Trophoblast cell (in vitro differentiated cells and primary cell): ENCODE measurements at places on chromosomes 5 and 9.

- DNase-seq: no peak
Measured at GRCh38 chr5:107556575-107556974, 114.2 kb downstream of the EFNA5 start.

DNA sequence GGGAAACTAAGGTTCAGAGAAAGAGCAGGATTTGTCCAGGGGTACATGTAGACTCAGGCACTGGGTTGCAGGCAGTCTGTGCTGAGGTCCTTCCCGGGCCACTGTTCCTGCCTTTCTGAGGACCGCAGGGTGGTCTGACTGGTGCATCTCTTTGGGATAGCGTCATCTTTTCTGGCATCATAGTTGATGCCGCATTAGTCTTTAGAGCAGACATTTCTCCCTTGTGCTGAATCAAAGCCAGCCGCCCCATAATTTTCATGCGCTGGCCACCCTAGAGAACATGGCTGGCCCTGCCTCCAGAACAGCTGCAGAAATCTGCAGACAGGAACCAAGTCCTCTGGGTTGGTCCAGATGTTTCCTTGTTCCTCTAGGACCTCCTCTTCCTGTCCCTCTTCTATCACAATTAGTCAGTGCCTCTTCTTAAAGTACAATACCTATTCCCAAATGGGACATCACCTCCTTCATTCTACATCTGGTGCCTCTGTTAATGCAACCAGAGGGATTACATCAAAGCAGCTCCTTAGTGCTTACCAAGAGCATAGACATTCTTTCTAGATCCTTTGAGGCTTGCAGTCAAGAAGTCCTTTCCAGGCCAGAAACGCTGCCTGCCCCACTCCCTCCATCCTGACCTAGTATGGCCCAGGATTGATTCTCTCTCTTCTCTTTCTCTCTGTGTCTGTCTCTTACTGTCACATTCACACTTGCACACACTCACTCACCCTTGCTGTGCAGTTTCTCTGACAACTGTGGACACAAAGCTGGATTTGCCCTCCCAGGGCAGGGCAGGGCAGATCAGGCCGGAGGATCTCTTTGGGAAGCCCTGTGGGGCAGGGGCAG, 42.0 kb upstream of the ORM1 start:
- DNase-seq: no peak

DNA sequence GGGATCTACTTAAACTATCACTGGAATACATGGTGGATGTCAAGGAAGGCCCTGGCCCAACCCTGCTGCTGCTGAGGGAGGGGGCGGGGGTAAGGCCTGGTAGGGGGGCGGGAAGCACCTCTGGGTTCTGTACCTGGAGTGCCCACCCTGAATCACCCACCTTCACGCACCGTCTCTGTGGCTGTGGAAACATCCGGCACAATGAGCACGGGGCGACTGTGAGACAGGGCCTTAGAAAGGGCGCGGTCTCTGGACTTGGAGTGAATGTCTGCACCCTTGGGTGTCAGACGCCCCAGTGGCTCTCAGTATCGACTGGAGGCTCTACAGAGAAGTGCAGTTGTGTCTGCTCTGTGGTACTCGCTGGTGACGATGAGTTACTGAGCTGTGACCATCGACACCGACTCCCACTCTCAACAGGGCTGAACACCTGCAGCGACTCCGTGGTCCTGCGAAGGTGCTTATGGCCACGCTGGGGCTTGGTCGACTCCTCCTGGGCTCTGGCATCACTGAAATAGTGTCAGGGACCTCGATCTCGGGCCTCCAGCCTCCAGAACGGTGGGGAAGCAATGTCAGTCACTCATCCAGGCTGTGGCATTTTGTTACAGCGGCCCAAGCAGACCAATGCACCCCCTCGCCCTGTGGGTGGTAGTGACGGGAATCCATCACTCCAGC, 25.5 kb upstream of the SLC6A19 start:
- no peak for DNase-seq

- DNase-seq: no peak
Measured at GRCh38 chr5:44935871-44936270, 127.1 kb downstream of the MRPS30 start.

- peak; percentile 17 for DNase-seq
Measured at GRCh38 chr5:151383011-151383410, 35.7 kb upstream of the SLC36A2 start.

GRCh38 chr9:1929722-1930244, 85.4 kb upstream of the SMARCA2 start:
- no peak for DNase-seq

DNA sequence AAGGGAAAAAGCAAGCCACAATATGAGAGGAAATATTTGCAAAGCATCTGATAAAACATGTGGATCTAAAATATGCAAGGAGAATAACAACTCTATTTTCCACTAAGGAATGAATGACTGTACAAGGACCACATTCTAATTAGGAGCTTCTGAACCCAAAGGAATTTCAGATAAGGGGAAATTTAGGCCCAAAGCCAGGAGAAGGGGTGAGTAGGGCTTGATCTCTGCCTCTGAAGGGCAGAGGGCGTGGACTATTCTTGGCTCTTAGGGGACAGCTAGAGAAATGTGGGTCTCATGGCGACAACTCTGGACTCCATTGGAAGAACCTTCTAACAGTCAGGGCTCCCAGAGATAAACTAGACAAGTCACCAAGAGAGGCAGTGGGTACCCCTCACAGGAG, 132.7 kb upstream of the GABRP start:
- DNase-seq: no peak

DNA sequence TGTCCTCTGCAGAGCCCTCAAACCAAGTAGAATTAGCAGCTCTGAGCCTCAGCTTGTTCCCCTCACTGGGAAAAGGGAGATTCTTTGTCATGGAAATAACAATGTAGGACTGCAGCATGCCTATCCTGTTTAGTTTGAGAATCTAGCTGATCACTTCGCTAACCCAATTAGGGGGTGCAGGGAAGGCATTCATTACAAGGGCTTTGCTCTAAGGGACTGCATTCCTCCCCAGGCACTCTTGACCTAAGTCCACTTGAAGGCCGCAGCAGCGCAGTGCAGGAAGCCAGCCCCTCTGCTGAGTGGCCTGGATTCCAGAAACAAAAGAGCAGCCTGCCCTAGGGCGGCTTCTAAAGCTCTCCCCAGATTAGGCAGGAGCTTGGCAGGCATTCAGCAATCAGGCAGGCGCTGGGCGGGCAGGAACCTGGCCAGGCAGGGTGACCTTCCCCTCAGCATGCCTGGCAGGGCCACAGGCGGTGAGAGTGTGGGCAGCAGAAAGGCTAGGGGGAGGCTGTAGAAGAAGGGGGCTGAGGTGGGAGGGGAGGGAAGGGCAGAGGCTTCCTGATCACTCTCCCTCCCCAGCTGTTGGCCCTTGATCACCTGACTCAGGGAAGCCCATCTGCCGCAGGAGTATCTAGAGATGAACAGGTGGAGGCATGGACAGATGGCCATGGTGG, 24.8 kb downstream of the CCNJL start:
- no peak for DNase-seq

DNA sequence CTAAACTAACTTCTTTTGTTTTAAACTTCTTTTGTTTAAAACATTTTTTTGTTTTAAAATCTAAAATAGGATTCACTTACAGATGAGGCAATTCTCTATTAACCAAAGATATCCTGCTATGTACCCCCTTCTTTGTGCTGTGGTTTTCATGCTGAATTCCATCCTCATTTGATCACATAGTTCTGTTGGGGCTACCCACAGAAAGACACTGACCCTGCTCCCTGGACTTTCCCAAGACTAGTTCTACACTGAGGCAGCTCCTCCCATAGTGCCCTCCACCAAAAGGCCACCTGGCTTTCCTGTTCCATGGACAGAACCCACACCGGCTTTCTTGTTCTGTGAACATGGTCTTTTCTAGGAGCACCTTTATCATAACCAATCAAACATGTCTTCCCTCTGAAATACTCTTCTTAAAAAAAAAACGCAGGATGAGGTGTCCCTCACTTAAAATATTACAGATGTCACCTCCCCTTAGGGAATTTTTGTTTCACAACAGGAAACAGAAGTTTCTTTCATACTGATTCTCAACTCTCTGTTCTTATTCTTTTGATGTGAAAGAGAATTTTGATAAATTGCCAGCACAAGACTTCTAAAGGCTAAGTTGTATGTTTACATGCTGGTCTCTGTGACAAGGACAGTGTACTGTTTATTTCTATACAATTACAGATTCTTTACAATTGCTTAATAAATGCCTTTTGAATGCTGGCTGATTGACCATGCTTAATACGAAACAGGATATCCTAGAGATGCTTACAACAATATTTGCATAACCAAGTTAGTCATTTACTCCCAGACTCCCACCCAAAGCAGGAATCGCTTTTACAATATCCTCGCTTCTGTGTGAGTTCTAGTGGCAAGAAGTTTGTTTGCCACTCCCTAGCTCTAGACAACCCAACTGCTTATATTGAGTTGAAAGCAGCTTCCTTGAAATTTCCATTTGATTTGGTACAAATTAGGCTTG, 300.4 kb downstream of the DTWD2 start:
- no peak for DNase-seq

DNA sequence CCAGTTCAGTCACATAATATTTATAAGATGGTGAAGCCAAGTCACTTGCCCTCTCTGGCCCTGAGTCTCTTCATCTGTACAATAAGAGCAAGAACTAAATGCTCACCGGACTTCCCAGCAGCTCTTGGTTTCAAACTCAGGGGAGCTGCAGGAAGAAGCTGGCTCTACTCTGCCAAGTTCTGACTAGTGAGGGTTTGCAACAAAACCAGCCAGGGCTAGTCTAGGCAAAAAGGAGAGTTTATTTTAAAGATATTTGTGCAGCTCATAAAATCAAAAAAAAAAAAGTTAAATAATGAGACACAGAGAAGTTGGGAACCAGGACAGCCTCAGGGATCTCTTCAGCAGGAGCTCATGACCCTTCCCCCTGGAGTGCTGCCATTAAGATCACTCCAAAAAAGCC, 107.3 kb downstream of the DOCK2 start:
- no peak for DNase-seq

- peak; percentile 52 for DNase-seq
Measured at GRCh38 chr9:119289740-119290433, 79.3 kb downstream of the BRINP1 start.

DNA sequence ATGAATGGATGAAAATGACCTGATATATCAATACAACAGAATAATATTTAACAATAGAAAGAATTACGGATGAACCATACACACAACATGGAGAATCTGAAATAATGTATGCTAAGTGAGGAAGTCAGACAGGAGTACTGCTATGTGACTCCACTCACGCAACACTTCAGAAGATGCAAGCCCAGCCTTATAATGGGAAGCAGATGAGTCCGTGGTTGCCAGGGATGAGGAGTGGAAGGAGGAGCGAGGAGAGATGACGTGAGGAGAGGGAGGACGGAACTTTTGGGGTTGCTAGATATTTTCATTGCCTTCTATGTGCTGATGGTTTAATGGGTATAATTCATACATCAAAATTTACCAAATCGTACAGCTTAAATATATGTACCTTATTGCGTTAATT, 55.4 kb upstream of the ERCC6L2 start:
- no peak for DNase-seq

GRCh38 chr5:112146323-112147226, 272.5 kb downstream of the EPB41L4A start:
- DNase-seq: peak; percentile 52

- no peak for DNase-seq
Measured at GRCh38 chr5:13859270-13860065, 85.0 kb downstream of the DNAH5 start.

- DNase-seq: no peak
Measured at GRCh38 chr9:135169709-135170226, 82.3 kb downstream of the OLFM1 start.

GRCh38 chr5:93096561-93096960, 484.5 kb downstream of the NR2F1-AS1 start:
- DNase-seq: peak; percentile 22

DNA sequence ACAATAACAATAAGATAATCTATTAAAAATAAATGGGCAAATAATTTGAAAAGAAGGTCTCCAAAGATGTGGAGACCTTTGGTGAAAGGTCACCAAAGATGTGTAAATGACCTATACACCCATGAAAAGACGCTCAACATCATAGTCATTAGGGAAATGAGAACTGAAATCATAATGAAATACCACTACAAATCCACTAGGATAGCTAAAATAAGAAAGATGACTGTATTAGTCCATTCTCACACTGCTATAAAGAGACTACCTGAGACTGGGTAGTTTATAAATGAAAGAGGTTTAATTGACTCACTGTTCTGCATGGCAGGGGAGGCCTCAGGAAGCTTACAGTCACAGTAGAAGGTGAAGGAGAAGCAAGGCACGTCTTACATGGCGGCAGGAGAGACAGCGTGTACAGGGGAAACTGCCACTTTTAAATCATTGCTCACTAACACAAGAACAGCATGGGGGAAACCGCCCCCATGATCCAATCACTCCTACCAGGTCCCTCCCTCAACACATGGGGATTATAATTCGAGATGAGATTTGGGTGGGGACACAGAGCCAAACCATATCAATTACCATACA, 339.6 kb downstream of the ENC1 start:
- DNase-seq: no peak

- DNase-seq: no peak
Measured at GRCh38 chr5:97525780-97526179, 342.7 kb upstream of the RIOK2 start.

- DNase-seq: no peak
Measured at GRCh38 chr9:117000196-117000723, 313.2 kb downstream of the TRIM32 start.

- DNase-seq: no peak
Measured at GRCh38 chr9:133513214-133514100, 11.3 kb downstream of the MYMK start.

DNA sequence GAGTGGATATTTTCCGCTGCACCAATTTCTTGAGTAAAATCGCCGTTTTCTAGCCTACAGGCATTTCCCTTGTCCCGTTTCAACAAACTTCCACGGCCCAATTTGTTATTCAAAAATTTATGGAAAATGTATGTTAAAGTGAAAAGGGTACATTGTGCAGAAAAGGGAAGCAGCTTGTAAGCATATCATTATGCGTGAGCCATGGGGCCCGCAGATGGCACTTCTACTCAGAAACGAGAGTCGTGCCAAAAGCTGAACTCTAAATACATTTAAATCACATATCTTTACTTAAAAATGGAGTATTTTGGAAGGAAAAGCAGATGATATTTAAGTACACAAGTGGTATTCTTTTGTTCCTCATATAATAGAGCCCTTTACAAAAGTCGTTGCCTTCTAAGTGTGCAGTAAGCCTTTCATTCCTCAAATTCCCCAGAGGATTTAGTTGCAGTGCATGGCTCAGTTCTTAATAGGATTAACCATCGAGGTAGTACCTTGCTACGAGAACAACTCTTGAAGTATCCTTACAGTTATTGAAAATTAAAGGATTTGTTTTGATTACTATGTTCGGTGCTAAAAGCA, 1227.2 kb upstream of the WWC1 start:
- DNase-seq: no peak

- no peak for DNase-seq
Measured at GRCh38 chr5:107990881-107991810, 320.4 kb upstream of the EFNA5 start.

GRCh38 chr9:126157826-126158587, 168.6 kb upstream of the MVB12B start:
- DNase-seq: no peak
